ENCODE measurements at places on chromosomes 13 and 19.

GRCh38 chr13:112689303-112690245 lies at the start of gene ATP11A:
ATP11A (plus strand) TSS chr13:112690038; CDS start chr13:112690417, 379 bp downstream.
- peak; percentile 93 for DNase-seq

GRCh38 chr13:41188584-41188983 lies 5.8 kb downstream of the KBTBD7 start:
- DNase-seq: no peak

DNA sequence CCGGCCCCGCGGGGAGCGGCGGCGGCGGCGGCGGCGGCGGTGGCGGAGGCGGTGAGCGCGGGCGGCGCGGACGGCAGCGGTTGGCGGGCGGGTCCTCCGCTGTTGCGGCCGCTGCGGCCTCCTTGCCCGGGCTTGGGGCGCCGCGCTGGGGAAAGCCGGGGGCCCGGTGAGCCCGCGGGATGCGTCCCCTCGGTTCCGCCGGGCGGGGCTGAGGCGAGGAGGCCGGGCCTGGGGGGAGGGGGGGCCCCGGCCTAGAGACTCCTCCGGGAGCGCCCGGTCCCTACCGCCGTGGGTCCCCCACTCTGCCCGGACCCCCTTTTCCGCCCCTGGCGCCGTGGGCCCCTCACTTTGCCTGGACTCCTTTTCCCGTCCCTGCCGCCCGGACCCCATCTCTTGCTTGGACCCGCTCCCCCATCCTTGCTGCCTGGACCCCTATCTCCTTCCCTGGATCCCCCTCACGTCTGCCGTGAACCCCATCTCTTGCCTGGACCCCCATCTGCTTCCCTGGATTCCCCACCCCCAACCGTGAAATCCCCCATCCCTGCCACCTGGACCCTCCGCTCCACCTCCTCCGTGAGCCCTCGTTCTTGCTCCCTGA lies 28.6 kb upstream of the NDUFS7 start:
- DNase-seq: no peak

DNA sequence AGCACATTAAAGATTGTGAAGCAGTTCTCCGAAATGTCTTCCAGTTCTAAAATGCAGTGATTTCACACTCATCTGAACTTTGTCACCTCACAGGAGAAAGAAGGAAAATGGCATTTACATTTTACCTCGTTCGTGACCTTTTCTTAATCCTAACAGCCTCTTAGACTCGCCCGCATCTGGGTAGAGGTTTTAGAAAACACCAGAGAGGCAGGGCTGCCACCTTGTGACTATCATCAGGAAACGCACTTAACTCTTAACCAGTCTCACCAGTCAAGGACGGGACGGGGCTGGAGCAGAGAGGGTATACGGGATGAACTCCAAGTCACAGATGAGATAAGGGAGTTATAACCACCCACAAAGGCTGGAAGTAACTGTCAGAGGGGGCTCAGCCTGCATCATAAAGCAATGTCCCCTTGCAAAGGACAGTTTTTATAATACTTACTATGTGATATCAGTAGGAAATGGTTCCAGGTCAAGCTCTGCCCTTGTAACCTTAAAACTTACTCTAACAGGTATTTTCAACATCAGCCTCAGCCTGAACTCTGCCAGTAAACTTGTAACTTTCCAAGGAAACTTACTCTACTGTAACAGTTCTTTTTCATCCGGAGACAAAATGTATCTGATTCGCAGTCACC lies 8.6 kb upstream of the CEACAM6 start:
- DNase-seq: peak; percentile 67

- DNase-seq: peak; percentile 21
Observed at GRCh38 chr13:25836574-25837336, 215.1 kb downstream of the SHISA2 start.

DNA sequence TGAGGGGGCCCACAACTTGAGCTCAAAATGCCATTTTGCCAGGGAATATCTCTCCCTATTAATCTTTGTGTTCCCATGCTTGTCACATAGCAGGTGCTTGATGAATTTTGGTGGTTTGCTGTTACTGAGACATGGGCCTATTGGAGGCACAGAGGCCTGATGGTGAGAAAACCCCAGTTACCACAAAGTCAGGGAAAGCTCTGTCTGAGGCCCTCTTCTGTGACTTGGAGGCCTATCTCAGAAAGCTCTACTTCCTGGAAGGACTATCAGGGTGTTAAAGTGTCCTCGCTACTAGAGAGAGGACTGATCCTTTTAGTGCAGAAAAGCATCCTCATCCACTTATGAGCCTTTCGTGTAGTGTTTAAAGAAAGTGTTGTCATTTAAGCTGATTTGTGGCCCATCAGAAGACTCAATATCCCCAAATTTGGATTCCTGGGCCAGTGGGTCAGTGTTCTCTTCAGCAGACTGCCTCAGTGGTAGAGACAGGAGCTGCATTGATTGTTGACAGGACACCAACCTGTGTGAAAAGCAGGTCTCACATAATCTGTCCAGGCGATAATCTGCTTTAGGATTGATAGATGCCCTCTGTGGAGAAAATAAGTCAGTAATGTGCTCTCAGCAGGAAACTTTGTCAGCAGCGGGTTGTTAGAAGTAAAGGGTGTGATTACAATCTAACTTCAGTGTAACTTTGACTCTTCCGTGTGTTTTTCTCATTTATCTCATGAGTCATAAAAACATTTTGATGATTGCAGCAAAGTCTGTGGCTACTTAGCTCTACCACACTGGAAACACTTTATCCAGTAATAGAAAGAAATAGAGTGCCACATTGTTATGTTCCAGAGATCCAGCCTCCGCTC lies 121.0 kb downstream of the AKAP11 start:
- DNase-seq: no peak
